Hematopoietic multipotent progenitor cell treated with erythropoietin and hydrocortisone succinate and interleukin-3 and kit ligand, for 8 days (in vitro differentiated cells): ENCODE measurements at places on chromosomes 5 and 9.

DNA sequence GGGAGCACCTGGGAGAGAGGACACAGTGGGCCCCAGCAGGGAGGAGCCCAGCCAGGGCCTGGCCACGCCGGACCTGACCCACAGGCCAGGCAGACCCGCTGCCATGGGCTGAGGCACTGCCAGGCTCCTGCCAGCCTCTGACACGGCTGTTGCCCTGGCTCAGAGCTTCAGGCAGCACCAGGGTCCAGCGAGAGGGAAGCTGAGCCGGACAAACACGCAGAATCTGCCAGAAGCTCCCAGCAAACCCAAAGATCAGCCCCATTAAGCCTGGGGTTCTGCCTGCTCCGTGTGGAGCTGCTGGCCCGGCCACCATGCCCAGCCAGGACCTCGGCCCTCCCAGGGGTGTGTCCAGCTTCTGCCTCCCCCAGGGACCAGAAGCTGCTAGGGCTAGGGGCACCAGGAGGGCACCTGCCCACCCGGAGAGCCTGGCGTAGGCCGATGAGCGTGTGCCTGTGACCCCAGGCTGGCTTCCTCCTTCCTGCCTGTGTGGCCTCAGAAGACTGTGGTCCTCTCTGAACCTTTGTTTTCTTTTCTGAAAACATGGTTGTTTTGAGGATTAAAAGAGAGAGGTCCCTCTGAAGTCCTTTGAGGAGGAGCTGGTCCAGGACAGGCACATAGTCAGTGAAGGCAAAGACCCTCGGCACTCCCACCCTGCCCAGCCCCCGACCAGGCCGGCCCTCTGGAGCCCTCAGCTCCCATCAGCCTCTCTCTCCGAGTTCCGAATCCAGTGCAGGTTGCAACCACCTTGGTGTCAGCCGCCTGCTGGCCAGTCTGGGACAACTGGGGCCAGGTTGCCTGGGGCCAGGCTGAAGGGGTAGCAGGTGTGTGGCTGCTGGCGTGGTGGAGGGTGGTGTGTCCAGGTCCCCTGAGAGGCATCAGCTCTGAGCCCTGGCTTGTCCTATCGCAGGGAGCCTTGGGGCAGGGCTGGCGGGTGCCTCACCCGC, 39.6 kb downstream of the KCNT1 start:
- DNase-seq: no peak

- DNase-seq: no peak
Observed at GRCh38 chr9:6771722-6772121, 13.9 kb downstream of the KDM4C start.

DNA sequence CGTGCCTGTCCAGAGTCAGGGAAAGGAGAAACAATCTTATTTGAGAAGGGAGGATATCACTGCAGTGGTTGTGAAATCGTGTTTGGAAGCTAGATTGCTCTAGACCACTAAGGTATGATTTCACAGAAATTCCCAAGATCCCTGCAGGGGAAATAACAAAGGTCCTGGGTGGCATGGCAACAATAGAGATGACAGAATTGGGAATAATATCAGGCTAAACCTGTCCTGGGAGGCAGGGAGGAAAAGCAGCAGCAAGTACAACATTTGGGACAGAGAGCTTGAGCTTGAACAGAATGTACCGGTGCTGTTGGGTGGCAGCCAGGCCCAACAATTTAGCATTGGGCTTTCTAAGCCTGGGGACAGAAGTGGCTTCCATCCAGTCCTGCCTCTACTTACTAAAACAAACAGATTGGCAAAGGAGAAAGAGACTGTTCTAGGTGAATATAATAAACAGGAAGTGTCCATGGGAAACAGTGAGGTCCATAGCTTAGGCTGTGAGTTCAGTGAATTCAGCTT, 17.0 kb upstream of the ARHGAP26 start:
- DNase-seq: no peak

DNA sequence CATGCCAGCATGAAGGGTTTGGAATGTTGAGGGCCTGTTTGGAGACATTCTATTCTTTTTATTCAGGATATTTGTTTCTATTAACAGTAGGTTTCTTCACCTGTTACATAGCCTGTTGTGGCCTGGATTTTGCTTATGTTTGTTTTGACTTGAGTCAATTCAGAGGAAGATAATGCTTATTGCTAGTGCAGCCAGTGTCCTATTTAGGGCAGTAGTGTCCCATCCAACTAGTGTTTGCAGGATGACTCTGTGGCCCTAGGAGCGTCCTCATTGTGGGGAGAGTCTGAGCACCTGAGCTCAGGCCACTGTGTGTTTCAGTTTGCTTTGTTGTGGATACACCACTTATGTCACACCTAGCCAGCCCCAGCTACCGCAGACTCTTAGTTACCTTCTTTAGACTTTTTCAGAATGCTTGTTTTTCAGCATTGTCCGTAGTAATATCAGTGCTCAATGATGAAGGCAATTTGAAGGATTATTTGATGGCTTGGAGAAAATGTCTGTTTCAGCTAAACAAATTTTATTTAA, 90.3 kb downstream of the ARHGEF28 start:
- no peak for DNase-seq

DNA sequence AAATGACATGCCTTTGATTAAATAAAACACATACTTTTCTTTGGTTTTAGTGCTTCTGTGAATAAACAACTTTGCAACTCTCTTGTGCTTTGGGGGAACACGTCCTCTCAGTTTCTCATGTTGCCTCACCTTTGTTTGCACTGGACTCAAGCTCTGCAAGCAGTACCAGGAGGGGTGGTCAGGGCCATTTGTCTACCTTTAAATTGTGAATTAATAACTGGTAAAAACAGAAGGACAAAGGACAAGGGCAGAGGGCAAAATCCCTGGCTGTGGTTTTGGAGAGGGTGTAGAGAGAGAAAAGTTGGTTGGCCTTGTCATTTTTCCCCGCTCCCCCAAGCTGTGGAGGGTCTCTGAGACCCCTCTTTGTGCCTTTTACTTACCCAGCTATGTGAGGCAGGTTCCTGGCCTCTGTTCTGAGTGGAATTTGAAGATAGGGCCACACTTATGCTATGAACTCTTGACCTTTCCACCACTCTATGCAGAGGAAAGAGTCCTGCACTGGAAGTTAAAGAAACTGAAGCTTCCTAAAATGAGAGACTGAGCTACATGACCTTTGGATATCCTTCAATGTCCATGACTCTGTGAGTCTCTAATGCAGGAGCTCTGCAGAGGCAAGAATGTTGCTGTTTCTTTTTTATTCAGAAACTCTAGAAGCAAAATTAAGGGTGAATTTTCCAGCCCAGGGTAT, 55.1 kb upstream of the MOCS2 start:
- DNase-seq: no peak

DNA sequence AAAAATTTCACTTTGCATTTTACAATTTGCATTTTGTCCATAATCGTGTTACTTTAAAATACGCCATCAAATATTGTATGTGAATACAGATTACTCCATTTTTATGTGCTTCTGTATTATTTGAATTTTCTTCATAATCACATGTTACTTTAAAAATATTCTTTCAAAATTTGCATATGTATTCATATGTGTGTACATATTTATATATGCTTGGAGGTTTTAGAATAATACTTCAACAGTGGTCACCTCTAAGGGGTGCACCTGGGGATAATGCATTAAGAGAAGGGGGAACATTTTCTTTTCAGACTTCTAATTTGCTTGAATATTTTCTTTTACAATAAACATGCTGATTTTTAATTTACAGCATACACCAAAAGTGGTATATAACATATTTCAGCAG, 21.9 kb upstream of the ELL2 start:
- no peak for DNase-seq

DNA sequence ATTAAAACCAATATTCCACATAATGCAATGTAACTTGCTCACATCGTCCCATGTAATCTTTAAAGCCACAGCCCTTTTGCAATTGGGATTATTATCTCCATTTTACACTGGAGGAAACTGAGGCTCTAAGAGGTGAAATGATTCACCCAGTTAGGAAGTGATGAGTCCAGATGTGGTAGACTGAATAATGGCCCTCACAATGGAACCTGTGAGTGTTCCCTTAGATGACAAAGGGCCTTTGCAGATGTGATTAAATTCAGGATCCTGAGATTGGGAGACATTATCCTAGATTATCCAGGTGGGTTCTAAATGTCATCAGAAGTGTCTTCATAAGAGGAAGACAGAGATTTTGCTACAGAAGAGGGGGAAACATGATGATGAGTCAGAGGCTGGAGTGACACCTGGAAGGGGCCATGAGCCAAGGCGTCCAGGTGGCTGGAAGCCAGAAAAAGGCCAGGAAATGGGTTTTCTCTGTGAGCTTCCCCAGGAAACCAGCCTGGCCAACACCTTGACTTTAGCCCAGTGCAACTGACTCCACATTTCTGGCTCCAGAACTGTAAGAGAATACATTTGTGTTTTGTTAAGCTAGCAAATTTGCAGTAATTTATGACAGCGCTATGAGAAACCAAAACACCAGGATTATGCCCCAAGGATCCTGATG, 139.1 kb downstream of the KCNIP1 start:
- DNase-seq: no peak

GRCh38 chr5:128163991-128164390, 80.4 kb downstream of the SLC12A2 start:
- DNase-seq: no peak

GRCh38 chr9:78595200-78595945, 298.4 kb downstream of the PSAT1 start:
- no peak for DNase-seq

DNA sequence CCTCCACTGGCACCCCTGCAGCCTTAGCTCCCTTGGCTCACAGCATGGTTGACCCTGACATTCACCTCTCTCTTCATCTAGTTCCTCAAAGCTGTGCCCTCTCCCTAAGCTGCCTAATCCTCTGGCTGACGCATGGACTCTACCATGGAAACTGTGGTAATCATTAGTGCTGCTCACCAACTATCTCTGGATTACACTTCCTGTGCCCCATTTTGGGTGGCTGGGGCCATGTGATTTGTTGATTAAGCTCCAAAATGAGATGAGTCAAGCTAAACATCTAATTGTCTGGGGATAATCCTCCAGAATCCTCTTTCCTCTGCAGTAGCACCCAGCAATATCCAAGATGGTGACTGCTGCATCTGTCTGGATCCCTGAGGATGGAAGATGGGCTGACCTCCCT, 264.4 kb downstream of the SH3GL2 start:
- no peak for DNase-seq

GRCh38 chr5:6408627-6409446, 30.5 kb upstream of the MED10 start:
- no peak for DNase-seq

GRCh38 chr5:56962286-56962685, 10.4 kb upstream of the MIER3 start:
- no peak for DNase-seq

GRCh38 chr5:152527358-152528052, 122.4 kb upstream of the NMUR2 start:
- DNase-seq: no peak

GRCh38 chr5:153654504-153655200, 164.2 kb downstream of the GRIA1 start:
- DNase-seq: no peak

DNA sequence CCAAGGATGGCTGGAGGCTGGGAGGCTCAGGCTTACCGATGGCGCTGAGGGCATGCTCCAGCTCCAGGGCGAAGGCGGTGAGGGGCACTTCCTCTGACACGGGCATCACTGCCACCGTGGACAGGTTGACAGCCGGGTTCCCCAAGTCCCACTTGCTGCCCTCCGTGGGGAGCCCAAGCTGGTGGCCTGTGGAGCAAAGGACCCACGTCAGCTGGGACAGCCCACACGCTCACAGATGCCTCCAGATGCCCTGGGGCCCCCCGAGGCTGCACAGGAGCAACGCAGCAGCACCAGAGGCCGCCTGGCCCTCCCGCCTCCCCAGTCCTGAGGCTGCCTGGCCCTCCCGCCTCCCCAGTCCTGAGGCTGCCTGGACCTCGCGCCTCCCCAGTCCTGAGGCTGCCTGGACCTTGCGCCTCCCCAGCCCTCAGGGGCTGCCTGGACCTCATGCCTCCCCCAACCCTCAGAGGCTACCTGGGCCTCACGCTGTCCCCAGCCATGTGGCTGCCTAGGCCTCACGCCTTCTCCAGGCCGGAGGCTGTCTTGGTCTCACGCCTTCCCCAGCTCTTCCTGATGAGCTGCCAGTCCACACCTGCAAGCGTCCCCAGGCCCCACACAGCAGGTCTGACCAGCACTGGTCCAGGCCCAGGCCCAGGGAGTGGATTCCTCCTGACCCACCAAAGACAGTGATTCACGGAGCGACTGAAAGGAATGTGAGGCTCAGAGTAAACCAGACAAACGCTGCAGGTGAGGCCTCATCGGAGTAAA, 25.6 kb upstream of the NSMF start:
- no peak for DNase-seq

- DNase-seq: no peak
Observed at GRCh38 chr5:14250084-14250695, 107.0 kb downstream of the TRIO start.

DNA sequence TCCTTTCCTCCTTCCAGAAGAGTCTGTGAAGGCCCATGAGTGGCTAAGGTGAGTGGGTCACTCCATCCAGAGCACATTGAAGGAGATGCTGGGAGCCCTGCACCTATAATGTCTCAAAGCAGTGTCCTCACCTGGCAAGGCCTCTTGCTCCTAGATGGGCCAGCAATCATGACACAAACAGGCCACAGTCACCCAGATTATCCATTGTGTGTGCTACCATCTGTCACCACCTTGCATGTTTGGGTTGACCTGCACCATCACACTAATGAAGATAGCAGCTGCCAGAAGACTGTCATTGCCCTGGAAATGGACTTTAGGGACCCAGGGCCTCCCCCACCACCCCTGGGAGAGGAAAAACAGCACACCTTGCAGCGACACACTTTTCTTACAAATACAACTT, 69.6 kb downstream of the GABBR2 start:
- no peak for DNase-seq

DNA sequence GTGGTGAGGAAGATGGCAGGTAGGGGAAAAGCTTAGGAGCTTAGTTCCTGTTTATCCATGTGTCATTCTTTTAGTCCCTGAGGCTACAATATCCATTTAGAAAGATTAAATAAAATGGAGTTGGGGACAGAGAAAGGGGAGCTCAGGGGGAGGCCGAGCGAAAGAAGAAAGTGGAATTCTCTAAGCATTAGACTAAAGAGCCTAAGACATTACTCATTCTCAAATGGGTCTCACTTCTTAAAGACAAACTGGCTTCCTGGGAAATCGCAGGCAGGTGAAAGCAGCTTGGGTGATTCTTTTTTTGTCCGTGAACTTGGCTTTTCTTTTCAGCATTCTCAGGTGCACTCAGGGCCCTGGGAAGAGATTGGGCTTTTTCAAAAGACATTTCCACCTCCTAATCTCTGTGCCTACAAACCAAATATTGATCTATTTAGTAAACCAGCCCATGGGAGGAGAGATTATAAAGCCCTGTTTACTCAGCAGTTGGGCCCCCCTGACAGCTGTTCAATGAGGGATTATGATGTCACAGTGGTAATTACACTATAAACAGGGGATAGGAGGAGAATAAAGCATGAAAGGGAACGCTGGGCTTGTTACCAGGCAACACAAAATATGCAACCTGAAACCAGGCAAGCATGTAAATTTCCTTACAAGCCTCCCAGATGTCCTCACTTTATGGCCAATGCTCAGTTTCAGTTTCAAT, 584.0 kb downstream of the ACTL7B start:
- no peak for DNase-seq

- DNase-seq: no peak
Observed at GRCh38 chr9:103991698-103992097, 102.4 kb upstream of the SMC2 start.
